ENCODE measurements at places on chromosomes 13 and 19.

- DNase-seq, result no peak
Observed at GRCh38 chr13:51907040-51907732, 45.4 kb downstream of the CCDC70 start.

DNA sequence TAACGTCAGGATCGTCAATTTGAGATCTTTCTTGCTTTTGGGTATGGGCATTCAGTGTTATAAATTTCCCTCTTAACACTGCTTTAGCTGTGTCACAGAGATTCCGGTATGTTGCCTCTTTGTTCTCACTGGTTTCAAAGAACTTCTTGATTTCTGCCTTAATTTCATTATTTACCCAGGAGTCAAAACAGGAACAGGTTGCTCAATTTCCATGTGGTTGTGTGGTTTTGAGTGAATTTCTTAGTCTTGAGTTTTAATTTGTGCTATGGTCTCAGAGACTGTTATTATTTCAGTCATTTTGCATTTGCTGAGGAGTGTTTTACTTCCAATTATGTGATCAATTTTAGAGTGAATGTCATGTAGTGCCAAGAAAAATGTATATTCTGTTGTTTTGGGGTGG lies 153.1 kb downstream of the PCDH17 start:
- no peak for DNase-seq

DNA sequence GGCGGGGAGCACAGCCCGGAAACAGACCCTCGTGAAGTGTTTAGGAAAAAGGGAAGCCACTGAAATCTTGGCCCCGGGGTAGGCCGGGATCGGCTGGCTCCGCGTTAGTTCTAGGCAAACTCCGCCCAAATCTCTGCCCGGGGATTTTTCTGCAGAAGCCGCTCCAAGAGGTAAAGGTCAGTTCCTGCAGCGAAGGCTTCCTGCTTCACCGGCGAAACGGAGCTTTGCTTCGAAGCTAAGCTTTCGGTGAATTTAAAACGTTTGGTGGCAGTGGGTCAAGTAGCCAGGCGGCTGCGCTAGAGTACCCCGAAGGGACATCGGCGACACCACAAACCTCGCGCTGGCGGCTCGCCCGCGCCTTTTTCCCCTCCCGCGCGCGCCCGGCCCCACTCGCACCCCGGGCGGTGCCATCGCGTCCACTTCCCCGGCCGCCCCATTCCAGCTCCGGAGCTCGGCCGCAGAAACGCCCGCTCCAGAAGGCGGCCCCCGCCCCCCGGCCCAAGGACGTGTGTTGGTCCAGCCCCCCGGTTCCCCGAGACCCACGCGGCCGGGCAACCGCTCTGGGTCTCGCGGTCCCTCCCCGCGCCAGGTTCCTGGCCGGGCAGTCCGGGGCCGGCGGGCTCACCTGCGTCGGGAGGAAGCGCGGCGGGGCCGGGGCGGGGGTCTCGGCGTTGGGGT lies 441 bp downstream of the GJB2 start:
- no peak for DNase-seq

DNA sequence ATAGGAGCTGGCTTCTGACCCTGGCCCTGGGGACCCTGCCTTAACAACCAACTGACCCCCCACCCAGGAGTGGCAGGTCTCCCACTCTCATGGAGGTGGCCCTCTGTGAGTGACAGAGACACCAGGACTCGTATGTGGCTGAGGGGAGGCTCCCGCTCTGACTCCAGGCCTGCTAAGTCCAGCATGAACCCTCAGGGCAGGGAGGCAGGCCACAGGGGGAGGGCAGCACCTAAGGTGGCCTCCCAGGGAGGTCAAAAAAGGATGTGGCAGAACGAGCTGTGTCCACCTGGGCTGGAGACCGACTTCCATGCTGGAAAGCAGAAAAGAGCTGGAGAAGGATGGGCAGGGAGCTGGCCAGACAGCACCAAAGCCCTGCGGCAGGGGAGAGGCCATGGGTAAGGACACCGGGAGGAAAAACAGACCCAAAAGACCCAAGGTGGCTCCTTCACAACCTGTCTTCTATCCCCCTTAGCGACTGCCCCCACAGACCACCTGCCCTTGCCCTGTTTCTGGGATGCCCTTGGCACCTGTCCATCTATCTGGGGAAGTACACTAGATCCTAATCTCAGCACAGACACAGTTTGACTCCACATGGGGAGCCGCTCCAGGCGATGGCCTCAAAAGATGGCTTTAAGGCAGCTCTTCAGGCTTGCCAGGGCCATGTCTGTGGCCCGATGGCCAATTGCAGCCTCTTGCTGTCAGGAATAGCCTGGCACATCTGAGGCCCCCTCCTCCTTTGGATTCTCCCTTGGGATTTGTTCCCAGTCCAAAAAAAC lies 10.5 kb upstream of the SLC35E1 start:
- no peak for DNase-seq

DNA sequence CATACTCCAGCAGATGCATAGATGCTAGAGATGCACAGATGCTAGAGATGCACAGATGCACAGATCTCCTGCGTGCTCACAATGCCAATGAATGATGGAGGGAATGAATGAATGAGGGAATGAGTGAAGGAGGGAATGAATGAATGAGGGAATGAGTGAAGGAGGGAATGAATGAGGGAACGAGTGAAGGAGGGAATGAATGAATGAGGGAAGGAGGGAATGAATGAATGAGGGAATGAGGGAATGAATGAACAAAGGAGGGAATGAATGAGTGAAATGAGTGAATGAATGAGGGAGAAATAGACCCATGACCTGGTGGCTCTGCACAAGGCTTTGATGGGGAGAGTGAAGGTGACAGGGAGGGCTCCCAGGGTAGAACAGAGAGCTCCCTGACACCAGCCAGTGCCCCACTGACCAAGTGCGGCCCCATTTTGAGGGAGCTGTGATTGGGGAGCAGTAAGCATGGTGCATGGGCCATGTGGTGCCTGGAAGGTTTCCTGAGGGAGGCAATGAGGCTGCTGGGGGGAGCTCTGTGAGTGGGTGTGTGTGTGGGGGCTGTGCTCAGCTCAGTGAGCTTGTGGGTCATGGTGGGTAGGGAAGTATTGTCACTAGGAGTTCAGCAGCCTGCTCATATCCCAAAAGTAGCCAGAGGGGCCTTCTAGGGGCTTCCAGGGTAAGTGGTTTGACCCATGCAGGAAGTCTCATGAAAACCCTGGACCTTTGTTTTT lies 12.7 kb downstream of the SLC27A1 start:
- no peak for DNase-seq

DNA sequence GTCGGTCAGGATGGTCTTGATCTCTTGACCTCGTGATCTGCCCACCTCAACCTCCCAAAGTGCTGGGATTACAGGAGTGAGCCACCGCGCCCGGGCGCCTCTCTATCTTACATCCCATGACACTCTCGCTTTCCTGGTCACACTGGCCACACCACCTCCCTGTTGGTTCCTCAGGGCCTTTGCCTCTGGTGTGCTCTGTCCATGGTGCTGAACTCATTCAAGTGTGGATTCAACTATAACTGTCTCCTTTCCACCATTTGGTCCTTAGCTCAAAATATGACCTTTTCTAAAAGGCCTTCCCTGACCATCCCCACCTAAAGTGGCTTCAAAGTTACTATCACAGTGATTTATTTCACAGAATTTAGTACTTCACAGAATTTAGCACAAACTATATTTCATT lies 3.7 kb upstream of the SMIM17 start:
- no peak for DNase-seq
